ENCODE measurements at places on chromosomes 12 and 14. TPM values are rescaled to one million over a fixed set of nuclear protein-coding genes. Genes with fewer than 3 reads are reported as not detected.

- H3K4me3 ChIP-seq = no peak overlapping the region
- H3K27ac ChIP-seq = no peak overlapping the region
- peaks cover 1% of the 10 kb centered on the region for H3K27me3 ChIP-seq
- no peak for DNase-seq
- H3K36me3 ChIP-seq = no peaks in the 10 kb centered on the region
These were observed 9.9 kb downstream of the DPF3 start for GRCh38 chr14:72883961-72884360.

Gene NKX2-1
- total RNA-seq = 1.5 TPM

- H3K4me3 ChIP-seq = no peak overlapping the region
- no peaks in the 10 kb centered on the region for H3K27me3 ChIP-seq
- no peak overlapping the region for H3K27ac ChIP-seq
- no peak for DNase-seq
- H3K36me3 ChIP-seq = no peaks in the 10 kb centered on the region
These were observed 125.9 kb upstream of the FOXN3 start for GRCh38 chr14:89542786-89543424.

DNA sequence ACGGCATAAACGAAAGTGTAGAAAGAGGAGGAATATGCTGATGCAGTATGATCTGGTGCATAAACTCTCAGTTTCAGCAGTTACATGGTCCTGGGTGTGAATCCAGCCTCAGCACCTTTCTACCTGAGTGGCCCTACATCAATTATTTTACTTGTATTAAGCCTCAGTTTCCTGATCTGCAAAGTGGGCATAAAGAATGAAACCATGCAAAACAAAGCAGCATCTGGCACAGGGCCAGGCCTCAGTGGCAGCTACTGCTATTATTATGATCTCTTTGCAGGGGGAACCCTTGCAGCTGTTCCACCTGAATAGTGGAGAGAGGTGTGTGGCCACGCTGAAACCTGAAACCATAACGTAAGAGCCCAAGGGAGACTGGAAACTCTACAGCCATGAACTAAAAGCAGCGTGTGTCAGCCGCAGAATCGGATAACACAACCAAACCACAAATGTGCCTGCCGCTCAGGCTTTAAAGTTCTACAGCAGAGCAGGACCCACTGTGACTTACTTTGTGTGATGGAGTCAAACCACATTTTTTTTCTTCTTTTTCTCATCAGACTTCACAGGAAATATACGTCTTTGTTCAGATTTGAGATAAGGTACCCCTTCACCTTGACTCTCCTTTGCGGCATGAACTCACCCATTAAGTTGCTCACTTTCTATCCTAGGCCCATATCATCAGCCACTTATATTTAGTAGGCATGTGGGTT is 29.2 kb upstream of the FOS start:
- no peaks in the 10 kb centered on the region for H3K36me3 ChIP-seq
- no peak overlapping the region for H3K27ac ChIP-seq
- peaks cover 14% of the 10 kb centered on the region for H3K4me1 ChIP-seq
